ENCODE measurements at places on chromosomes 6 and 20.

DNA sequence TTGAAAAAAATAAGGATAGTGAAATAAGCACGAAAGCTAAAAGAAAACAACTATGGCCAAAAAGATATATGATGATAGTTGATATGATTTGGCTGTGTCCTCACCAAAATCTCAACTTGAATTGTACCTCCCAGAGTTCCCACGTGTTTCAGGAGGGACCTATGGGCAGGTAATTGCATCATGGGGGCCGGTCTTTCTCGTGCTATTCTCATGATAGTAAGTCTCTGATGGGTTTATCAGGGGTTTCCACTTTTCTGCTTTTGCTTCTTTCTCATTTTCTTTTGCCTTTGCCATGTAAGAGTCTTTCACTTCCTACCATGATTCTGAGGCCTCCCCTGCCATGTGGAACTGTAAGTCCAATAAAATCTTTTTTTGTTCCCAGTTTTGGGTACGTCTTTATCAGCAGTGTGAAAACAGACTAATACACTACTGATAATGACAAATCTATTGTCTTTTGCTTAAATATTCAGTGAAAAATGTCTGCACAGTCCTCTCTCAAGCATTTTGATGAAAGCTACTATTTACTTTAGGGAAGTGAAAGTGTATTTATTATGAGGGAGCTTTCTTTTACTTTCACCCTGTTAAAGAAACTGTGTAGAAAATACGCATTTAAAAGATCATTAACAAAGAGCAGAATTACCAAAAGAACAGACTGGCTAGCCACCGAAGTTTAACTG lies 389.1 kb downstream of the HTR1B start:
- no peak for DNase-seq

DNA sequence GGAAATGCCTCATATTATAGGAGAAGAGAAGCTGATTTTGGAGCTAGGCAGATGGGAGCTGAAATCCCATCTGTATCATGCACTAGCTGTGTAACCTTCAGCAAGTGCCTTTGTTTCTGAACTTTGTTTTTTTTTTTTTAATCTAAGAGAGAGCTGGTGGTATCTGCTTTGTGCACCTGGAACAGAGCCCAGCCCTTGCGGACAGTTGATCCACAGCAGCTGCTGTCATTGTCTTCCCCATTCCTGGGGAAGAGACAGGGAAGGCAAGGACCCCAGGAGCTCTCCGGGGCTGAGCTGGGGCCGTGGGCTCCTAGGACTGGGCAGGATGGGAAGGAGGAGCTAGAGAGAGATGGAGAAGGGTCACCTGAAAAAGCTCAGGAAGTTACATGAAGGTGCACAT lies 92.1 kb downstream of the SYNJ2 start:
- DNase-seq = no peak

GRCh38 chr6:149032599-149033405 lies 284.7 kb upstream of the TAB2 start:
- DNase-seq = peak; percentile 97

DNA sequence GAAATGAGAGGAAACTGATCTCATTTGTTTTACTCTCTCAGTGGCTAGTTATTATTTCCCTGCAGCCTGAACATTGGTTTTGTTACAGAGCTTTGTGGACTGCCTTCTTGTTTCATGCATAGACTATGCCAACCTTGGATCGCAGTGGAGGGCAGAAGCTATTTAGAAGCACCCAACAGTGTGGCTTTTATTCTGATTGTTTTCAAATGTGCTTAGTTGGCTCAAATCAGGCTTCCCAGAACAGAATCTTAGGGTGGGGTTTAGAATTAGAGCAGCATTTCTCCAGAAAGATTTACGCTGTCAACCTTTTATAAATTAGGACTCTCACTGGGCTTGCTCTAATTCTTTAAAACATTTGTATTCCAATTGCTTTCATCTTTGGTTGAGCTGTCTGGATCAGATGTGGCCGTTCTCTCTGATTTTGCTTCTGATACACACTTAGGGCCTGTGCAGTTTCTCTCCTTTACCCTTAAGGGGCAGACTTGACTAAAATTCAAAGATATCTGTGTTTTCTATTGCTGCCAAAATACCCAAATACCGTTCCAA lies 210.3 kb downstream of the BCKDHB start:
- no peak for DNase-seq

DNA sequence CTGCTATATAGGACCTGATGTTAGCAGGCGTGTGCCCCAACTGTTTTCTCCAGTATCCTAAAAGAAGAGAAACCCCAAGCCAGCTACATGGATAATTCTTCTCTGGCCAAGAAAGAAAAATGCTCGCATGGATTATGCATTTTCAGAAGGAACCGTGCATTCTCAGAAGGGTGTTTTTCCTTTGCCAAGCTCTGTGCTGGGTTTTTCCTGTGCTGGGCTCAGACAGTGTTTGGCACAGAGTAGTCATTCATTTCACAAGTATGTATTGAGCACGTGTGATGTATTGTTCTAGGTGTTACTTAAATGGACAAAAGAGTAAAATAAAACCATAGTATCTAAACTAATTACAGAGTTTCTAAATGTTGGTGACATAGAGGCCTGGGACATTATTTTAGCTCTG lies 62.7 kb upstream of the ZNF133 start:
- no peak for DNase-seq

DNA sequence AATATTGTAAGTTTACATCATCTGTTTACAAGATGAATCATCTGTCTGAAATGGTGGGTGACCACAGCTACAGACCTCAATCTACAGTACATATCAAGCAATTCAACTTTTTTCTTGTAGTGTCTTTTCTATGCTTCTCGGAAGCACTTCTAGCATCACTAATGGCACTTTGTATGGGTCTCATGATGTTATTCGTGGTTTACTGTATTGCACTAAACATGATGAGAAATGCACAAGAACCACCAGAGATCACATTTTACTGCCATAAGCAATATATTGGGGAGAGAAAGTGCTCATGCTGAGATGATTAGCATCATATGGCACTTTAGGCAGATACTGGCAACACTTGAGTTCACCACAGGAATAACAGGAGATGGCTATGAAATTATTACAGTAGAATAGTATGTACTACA lies 15.4 kb upstream of the BTBD3 start:
- peak; percentile 77 for DNase-seq

- DNase-seq = peak; percentile 74
Observed at GRCh38 chr6:155377061-155377460, 62.8 kb upstream of the TFB1M start.

GRCh38 chr6:52352239-52353018 lies 9.5 kb upstream of the PAQR8 start:
- DNase-seq = peak; percentile 99

GRCh38 chr6:82415820-82416219 lies 52.2 kb downstream of the TPBG start:
- peak; percentile 54 for DNase-seq

DNA sequence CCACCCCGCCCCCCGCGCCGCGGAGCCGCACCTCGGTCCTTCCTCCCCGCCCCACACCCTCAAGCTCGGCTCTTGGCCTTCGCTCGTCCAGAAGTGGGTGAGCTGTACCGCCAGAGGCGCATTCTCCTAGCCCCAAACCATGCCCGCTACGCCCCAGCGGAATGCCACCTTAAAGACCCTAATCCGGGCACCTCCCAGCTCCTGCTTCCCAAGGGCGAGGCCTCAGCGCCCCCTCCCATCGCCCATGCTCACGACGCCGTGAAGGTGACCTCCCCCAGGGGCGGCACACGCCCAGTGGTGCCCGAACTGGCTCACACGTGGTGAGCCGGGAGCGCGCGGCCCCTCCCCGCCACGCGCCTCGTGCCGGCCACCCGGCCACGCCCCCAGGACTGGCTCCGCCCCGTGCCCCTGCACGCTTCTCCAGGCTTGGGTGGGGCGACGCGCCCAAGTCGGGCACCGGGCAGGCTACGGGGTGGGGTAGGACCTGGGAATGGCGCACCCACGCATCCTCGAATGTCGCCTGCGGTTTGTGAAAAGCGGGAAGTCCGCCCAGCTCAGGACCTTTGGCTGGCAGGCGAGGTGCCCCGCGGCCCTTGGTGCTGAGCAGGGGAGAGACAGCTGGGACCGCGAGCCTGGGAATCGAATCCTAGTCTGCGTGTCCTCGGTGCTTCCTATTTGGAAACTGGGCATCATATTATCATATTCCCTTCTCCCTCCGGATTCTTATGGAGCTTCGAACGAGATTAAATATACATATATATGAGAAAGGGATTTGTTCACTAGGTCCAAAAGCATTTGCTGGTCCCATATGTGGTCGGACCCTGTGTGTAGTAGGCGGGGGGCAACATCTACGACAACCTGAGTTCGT lies 941 bp upstream of the SOX12 start:
- peak; percentile 96 for DNase-seq

DNA sequence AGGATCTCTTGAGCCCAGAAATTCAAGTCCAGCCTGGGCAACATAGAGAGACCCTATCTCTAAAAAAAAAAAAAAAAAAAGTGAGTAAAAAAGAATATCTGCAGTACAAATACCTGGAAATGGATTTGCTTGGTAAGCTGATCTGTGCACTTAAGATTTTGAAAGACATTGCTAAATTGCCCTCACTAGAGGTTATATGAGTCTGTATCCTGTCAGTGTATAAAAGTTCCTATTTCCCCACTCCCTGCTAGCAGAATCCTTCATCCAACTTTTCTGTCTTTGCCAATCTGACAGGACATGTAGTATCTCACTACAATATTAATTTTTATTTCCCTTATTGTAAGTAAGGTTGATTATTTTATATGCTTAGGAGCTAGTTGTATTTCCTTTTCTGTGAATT lies 36.1 kb downstream of the BICRAL start:
- DNase-seq = no peak

GRCh38 chr6:123017104-123017682 lies 21.2 kb downstream of the CLVS2 start:
- no peak for DNase-seq

- DNase-seq = no peak
Observed at GRCh38 chr6:9646342-9647070, 768.4 kb downstream of the TFAP2A start.

DNA sequence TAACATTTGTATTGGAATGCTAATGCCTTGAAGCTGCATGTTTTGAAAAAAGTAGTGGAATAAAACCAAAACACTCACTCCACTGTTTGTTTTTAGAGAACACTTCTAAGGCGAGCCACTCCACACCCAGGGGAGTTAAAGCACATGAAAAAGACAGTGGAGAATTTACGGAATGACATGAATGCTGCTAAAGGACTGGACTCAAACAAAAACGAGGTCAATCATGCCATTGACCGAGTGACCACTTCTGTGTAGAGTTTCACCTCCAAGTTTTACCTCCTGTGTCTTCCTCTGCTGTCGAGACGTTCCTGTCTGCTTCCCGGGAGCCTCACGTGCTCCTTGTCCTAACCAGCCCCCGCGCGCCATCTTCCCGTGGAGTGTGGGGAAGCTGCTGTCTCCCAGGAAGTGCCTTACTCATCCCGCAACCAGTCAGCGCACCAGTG lies 127.8 kb downstream of the LRRC1 start:
- DNase-seq = no peak

DNA sequence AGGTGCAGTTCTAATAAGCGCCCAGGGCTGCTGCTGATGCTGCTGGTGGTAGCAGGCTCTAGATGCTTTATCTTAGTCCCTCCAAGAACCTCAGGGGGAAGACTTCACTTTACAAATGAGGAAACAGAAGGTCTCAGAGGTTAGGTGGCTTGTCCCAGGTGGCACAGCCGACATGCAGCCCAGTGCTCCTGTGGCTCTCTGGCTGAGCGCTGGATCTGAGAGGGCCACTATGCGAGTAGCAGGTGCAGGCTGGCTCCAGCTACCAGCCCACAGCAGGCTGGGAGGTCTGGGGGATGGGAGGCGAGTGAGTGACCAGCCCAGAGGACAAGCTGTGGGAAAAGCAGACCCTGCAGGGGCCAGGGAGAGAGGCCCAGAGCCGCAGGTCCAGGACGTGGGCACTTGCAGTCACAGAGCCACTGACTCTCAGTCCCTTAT lies 90.9 kb downstream of the PRND start:
- DNase-seq = no peak

- DNase-seq = no peak
Observed at GRCh38 chr20:30168800-30169138, 1088.7 kb upstream of the DEFB115 start.

DNA sequence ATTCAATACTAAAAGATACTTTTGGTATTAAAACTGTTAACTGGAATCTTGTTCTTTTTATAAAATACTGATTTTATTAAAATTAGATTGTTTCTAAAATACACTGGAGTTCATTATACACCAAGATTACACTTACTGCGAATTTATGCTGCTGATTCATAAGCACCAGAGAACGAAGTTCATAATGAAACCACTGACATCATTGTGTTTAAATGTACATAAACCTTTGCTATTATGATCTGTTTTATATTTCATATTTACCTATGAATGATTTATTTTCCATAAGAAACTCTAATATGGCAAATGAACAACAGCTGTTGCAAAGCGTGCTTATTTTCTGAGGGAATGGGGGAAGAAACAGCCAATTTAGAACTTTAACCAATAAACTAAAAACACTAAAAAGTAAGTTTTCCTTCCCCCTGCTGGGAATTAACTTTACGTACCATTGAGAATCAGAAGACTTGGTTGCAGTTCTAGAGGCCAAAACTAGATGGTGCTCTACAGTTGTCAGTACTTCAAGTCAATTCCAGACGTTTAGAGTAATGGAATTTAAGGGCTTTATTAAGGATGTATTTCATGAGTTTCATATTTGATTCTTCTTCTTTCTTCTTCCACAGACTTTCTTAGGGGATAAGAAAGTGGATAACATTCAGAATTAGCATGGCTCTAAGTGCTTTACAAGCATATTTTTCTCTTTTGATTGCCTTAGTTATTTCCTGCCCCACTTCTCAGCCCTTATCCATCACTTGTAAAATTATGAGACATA lies 30.8 kb upstream of the COL19A1 start:
- DNase-seq = peak; percentile 54

GRCh38 chr6:98957450-98957849 lies 9.7 kb upstream of the FBXL4 start:
- DNase-seq = peak; percentile 93

- no peak for DNase-seq
Observed at GRCh38 chr20:1667502-1668085, 10.0 kb upstream of the SIRPG start.

DNA sequence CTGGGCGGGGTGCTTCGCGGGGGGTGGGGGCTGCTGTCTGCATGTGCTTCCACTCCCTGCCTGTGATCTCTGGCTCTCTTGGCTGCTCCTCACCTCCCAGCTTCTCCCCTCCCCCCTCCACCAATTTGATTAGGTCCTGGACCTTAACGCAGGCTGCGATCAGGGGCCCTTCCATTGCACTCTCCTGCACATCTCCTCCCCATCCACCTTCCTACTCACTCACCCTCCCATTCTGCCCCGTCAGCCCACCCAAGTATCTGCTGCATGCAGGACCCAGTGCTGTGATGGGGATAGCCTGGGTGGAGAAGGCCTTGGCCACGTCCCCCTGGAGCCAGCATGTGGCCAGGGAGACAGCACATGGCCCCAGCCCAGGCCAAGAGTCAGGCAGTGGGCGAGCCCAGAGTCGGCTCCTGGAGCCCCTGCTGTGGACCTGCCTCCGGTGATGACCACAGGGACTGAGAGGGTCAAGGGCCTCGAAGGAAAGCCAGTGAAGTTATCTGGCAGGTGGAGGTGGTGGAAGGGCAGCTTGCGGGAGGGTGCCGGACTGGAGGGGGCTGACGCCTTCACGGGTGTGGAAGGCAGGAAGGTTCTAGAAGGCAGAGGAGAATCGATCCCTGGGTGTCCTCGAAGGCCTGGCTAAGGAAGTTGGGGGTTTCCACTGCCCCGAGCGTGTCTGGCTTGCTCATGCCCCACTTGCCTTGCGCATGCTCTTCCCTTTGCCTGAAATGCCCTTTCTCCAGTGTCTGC lies 40.7 kb downstream of the SRC start:
- no peak for DNase-seq

Data from RPMI7951 (cell line).